ENCODE measurements at places on chromosomes 12 and 14.

- DNase-seq, result no peak
These were observed 33.5 kb downstream of the PYGL start for GRCh38 chr14:50910495-50911420.

GRCh38 chr12:1203735-1204019 is 212.7 kb downstream of the ERC1 start:
- DNase-seq, result no peak

- no peak for DNase-seq
These were observed 275.2 kb upstream of the CRY1 start for GRCh38 chr12:107368586-107368985.

- no peak for DNase-seq
These were observed 51.8 kb downstream of the FBXL14 start for GRCh38 chr12:1542599-1542998.

- DNase-seq, result no peak
These were observed 68.8 kb downstream of the SLCO1A2 start for GRCh38 chr12:21265932-21266331.

GRCh38 chr12:2410496-2410895 is 357.7 kb downstream of the CACNA1C start:
- no peak for DNase-seq

DNA sequence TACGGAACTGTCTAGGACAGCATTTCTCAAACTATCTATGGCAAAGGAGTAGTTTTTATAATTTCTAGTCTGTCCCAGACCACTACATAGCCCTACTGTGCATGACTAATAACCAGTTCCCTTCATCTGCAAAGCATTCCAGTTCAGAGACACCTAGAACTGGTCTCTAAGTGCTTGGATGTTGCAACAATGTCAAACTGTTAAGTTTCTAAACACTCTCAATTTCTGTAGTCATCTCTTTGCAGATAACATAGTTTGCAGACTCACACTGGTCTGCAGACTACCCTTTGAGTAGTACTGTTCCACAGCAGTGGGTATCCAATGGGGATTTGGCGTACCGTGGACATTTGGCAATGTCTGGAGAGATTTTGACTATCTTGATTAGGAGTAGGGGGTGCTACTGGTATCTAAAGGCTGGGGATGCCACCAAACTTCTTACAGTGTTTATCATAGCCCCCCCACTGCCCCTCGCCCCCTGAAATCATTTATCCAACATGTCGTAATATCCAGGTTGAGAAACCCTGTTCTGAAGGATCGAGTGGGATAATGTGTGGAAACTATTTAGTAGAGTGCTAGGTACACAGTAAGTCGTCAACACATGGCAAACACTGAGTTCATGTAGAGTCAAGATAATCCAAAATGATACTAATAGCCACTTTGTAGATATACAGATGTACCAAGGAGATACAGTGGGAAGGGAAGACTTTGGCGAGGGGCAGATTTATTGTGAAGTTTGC is 1.7 kb downstream of the C12orf76 start:
- DNase-seq, result no peak

DNA sequence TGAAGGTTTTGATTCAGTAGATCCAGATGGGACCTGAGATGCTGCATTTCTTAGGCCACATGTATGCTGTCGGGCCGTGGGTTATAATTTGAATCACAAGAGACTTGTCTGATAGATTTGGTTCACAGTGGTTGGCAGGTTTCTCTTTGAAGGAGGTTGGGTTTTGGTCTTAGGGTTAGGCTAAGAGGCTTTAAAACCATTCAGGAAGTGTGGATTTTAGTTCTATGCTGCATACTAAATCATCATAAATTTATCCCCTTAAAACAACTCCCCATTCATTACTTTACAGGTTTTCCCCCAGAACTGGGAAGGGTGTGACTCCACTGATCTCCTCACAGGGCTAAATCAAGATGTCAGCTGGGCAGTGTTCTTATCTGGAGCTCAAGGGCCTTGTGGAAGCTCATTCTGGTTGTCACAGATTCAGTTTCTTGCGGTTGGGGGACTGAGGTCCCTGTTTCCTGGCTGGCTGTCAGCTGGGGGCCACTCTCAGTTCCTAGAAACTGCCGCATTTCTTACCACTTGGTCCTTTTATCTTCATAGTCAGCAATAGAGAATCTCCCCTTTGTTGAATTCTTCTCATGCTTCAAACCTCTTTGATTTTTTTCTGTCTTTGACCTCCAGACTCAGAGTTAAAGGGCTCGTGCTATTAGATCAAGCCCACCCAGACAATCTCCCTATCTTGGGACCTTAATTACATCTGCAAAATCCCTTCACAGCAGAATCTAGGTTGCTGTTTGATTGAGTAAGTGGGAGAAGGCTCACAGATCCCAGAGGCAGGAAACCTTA is 20.6 kb upstream of the PCNX1 start:
- DNase-seq, result no peak

- no peak for DNase-seq
These were observed 23.4 kb upstream of the NR2C1 start for GRCh38 chr12:95096852-95097251.

GRCh38 chr12:115382681-115383080 is 698.7 kb upstream of the TBX3 start:
- no peak for DNase-seq

DNA sequence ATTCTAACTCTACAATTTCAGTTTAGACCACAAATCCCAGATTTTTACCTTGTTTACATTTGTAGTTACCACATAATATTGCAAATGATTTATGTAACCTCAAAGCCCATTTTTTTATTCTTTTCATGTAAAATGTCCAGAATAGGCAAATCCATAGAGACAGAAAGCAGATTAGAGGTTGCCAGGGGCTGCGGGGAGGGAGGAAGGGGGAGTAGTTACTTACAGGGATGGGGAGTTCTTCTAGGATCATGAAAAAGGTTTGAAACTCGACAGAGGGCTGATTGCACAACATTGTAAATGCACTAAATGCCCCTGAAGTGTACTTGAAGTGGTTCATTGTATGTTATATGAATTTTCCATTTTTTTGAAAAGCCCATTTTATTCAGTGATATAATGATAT is 66.5 kb downstream of the PPP2R5C start:
- no peak for DNase-seq

GRCh38 chr12:52648012-52648550 is 3.9 kb downstream of the KRT2 start:
- no peak for DNase-seq

GRCh38 chr12:3838076-3838475 is 35.1 kb downstream of the PARP11 start:
- DNase-seq, result no peak

- no peak for DNase-seq
These were observed 1177.6 kb downstream of the GALC start for GRCh38 chr14:86815341-86815740.

DNA sequence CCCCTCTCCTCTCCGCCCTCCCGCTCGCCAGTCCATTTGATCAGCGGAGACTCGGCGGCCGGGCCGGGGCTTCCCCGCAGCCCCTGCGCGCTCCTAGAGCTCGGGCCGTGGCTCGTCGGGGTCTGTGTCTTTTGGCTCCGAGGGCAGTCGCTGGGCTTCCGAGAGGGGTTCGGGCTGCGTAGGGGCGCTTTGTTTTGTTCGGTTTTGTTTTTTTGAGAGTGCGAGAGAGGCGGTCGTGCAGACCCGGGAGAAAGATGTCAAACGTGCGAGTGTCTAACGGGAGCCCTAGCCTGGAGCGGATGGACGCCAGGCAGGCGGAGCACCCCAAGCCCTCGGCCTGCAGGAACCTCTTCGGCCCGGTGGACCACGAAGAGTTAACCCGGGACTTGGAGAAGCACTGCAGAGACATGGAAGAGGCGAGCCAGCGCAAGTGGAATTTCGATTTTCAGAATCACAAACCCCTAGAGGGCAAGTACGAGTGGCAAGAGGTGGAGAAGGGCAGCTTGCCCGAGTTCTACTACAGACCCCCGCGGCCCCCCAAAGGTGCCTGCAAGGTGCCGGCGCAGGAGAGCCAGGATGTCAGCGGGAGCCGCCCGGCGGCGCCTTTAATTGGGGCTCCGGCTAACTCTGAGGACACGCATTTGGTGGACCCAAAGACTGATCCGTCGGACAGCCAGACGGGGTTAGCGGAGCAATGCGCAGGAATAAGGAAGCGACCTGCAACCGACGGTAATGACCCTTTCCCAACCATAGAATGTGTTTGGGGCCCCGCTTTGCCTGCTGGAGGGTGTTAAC is 615 bp downstream of the CDKN1B start:
- no peak for DNase-seq

DNA sequence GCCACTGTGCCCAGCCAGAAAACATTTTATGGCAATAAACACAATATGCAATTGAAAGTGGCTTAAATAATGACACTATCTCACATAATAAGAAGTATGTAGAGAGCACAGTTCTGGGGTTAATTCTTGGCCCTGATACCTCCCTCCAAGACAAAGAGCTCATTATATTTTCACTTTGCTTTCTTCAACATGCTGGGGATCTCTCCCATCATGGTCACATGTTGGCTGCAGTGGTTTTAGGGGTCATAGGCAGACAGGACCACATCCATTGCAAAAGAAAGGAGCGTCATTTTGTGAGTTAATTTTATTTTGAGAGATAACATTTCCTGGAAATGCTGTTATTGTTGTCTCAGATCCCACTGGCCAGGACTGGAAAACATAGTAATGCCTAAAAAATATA is 8.3 kb upstream of the SLC38A2 start:
- DNase-seq, result no peak

DNA sequence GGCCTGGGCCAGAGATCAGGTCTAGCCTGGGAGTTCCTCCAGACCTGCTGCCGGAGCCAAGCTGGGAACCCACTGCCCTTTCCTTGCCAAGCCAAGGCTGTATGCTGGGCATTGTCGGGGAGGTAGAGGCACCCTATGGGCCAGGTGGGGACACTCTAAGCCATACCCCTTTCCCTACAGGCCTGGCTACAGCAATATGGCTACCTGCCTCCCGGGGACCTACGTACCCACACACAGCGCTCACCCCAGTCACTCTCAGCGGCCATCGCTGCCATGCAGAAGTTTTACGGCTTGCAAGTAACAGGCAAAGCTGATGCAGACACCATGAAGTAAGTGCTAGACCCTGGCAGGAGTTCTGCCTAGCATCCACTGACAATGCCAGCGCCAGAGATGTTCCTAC is 4.9 kb downstream of the MMP14 start:
- DNase-seq, result no peak

GRCh38 chr12:76552343-76552938 is 7.1 kb downstream of the OSBPL8 start:
- DNase-seq, result no peak

Data from NCI-H524 treated with DMSO at 0.1 percent for 48 hours (cell line).